ENCODE measurements at places on chromosomes 16 and 17.

DNA sequence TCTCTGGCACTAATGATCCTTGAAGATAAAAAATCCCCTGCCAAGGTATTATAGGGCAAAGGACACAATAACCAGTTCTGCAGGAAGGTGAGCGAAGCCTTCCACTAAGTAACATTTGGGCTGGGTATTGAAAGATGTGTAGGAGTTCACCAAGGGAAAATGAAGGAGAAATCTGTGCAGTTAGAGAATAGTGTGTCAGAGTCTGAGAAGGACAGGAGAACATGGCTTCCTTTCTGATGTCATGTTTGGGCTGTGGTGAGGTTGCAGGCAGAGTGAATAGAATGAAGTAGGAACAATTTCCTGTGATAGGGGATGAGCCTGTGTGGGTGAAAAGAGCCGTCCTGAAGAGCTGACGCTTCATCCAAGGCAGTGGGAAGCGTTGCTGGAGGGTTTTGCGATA lies 24.1 kb upstream of the CIITA start:
- DNase-seq = no peak

DNA sequence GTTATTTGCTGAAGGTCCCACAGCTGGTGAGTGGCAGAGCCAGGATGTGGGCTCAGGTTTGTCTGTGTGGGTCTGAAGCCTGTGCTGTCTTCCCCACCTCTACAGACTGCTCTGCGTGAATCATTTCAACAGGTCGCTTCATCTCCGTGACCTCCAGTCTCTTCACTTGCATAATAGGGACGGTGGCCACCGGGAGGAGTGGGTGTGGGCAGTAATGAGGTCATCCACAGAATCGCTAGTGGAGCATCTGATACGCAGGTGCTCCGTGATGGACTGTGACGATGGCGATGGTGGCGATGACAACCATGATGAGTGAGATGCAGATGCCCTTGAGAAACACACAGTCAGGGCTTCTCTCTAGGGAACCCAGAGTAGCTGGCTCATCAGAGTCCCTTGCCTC lies 120.2 kb downstream of the RAP1GAP2 start:
- no peak for DNase-seq

GRCh38 chr16:77273-77806 lies 685 bp upstream of the MPG start:
- DNase-seq = no peak

DNA sequence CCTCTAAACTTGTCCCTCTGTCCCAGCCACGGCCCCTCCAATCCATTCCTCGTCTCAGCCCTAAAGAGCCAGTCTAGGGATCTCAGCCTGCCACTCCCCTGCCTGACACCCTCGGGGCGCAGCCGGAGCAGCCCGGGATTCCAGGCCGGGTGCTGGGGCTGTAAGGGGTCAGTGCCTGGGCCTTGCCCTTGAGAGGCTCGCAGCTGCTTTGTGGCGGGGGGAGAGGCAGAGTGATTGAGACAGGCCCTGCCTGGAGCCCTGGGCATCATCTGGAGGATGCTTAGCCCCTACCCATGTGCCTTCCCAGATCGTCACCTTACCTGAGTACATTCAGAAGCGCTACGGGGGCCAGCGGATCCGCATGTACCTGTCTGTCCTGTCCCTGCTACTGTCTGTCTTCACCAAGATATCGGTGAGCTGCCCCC lies 8.3 kb downstream of the SLC5A10 start:
- no peak for DNase-seq

- peak; percentile 28 for DNase-seq
Observed at GRCh38 chr17:68310152-68310551, 18.9 kb downstream of the ARSG start.

GRCh38 chr16:4904108-4904941 lies 32.6 kb downstream of the PPL start:
- DNase-seq = no peak

- no peak for DNase-seq
Observed at GRCh38 chr17:62781831-62782251, 26.3 kb downstream of the MARCHF10 start.

DNA sequence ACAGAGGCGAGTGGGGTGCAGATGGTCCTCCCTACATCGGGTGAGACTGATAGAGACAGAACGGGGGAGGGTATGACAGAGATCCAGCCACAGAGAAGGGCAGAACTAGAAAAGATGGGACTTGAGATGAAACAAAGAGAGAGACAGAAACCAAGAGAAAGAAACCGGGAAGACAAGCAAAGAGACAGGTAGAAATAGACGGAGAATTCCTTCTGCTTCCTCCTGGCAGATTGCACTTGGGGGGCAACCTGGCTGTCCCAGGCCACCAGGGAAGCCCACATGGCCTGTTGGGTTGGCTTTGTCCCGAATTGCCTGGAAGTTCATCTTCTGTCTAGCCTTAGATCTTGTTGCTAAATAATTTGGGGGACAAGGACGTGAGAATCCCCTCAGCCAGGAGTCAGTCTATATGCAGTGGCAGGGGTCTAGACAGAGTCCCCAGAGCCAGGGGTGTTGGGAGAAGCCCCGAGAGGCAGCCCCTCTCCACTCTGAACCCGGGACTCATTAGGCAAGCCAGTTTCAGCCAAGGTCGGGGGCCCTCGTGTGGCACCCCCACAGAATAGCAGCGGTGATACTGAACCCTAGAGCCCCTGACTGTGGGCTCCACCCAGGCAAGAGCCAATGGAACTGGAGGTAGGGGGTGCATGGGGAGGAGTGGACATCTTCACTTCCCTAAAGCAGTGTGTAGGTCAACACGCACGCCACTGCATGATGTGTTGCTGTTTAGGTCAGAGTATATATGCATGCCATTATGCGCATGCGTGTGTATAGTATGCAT lies 627 bp upstream of the TSPOAP1 start:
- peak; percentile 82 for DNase-seq

DNA sequence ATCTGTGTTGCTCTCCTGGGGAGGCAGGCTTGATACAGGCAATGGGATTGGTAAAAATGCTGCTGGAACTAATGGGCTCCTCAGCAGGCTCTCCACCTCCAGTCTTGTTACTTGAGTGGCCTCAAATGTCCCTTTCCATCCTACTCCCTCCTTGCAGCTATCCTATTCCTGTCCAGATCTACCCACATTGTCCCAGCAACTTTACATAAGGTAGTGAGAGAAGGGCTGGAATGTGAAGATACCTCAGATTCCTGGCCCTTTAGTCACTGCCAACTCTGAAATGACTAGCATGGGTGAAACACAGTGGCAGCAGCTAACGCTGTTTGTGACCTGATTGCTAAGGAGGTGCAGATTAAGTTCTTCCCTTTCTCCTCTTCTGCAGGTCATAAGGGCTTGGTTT lies 210.1 kb upstream of the HS3ST4 start:
- no peak for DNase-seq

DNA sequence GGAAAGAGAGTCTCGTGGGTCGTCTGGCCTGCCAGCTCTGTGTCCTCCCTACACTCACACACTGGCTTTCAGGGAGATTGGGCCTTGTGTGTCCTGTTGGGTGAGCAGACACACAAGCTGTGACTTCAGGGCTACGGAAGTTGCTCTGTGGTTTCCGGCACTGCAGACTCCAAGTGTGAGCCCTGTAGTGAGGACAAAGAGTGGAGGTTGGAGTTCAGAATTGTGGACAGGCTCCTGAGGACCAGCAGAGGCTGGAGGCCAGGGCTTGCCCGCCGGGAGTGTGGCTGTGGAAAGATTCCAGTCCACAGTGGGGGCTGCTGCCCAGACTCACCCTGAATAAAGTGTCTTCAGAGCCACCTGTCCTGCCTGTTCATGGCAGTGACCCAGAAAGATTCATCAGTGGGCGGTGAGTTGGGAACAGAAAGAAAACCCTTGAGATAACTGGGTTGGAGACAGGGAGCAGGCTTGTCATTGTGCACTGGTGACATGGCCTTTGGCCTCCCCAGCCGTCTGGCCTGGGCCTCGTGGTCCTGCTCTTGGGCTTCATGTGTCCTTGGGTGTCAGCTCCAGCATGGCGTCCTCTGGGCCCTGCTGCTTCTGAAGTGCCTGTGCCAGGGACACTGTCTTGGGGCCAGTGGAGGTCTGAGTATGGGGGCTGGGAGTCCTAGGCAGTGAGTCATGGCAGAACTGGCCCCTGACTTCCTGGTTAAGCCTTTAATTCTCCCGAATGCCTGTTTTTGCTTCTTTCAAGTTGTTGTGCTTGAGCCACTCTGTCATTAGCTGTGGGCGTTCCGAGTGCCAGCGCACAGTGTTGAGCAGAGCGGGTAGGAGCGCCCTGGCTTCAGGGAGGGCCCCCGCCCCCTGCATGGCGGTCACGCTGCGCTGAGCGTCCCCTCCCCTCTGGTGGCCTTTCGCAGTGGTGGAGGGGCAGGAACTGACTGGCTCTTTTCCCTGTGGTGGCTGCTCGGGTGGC lies 19.9 kb upstream of the ZNF750 start:
- DNase-seq = peak; percentile 31

DNA sequence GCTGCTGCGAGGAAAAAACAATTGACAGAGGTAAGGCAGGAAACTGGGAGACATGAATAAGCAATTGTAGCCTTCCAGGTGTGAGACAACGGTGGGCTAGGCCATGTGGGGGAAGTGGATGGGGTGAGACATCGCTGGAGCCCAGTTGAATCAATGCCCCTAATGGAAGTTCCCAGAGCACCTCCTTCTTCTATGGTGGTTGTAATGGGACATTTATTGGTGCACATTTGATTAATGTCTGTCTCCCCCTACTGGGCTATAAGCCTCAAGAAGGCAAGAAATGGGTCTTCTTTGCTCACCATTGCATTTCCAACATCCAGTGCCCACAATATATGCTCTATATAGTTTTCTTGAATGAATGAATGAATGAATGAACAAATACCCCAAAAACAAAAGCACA lies 22.7 kb upstream of the CD300E start:
- DNase-seq = no peak

GRCh38 chr16:58464047-58464915 lies 35.7 kb upstream of the NDRG4 start:
- no peak for DNase-seq
